CD4-positive, alpha-beta T cell (primary cell): ENCODE measurements at places on chromosomes 3 and 15. TPM values are rescaled to one million over a fixed set of nuclear protein-coding genes. Genes with fewer than 3 reads are reported as not detected.

PKM gene
- total RNA-seq: 203 TPM

DNA sequence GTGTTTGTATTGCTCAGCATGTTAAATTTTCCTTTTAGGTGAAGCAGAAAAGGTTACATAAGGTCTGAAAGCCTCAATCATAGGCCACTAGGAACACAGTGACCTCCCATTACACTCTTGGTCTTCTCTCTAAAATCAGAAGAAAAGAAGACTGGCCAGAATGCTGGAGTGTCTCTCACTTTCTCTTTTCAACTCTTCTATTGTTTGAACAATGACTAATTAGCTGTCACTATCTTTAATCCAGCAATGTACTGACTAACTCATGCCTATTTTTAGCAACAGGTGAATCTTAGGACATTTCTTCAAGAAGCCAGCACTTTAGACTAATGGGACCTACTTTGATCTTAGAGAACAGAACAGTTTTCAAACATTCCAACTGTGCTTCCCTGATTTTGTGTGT lies 142.8 kb downstream of the TGFBR2 start:
- no peak overlapping the region for H3K27ac ChIP-seq
- H3K4me3 ChIP-seq: no peak overlapping the region
- H3K36me3 ChIP-seq: no peaks in the 10 kb centered on the region
- H3K27me3 ChIP-seq: no peaks in the 10 kb centered on the region
- DNase-seq: no peak

TM4SF18 gene
- not detected for total RNA-seq

GRCh38 chr15:67118808-67119207 lies 53.4 kb downstream of the SMAD3 start:
- H3K4me3 ChIP-seq: no peak overlapping the region
- no peak overlapping the region for H3K27ac ChIP-seq
- no peak for DNase-seq
- no peaks in the 10 kb centered on the region for H3K36me3 ChIP-seq

GRCh38 chr15:83697716-83698115 lies 43.8 kb downstream of the ADAMTSL3 start:
- no peak overlapping the region for H3K27ac ChIP-seq
- no peak for DNase-seq
- H3K4me1 ChIP-seq: no peaks in the 10 kb centered on the region

CASR gene
- total RNA-seq: 0.03 TPM
